Stimulated activated CD4-positive, alpha-beta T cell treated with anti-CD3 and anti-CD28 coated beads, Interleukin-4, amount 100 ng/mL, for 24 hours (primary cell): ENCODE measurements at places on chromosomes 4 and X.

- no peak for DNase-seq
Observed at GRCh38 chr4:73777612-73778011, 37.2 kb downstream of the CXCL8 start.

DNA sequence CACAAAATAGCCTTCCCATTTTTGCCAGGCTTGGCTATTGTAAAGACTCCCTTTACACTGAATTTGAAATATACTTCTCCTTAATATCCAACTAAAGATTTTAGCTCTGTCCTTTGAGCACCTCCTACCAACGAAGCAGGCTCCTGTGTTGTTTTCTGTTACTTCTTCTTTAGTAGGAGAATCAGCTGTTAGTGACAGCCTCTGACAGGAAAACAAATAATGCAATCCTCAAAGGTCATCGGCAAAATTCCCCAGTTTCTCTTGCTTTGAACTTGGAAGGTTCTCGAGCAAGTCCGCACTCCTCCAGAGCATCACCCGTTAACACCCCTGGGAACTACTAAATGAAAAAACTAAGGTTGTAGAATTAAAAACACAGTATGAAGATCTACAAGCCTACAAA, 66.9 kb downstream of the MANBA start:
- no peak for DNase-seq

GRCh38 chr4:25795566-25796454, 67.0 kb downstream of the SEL1L3 start:
- DNase-seq = no peak

DNA sequence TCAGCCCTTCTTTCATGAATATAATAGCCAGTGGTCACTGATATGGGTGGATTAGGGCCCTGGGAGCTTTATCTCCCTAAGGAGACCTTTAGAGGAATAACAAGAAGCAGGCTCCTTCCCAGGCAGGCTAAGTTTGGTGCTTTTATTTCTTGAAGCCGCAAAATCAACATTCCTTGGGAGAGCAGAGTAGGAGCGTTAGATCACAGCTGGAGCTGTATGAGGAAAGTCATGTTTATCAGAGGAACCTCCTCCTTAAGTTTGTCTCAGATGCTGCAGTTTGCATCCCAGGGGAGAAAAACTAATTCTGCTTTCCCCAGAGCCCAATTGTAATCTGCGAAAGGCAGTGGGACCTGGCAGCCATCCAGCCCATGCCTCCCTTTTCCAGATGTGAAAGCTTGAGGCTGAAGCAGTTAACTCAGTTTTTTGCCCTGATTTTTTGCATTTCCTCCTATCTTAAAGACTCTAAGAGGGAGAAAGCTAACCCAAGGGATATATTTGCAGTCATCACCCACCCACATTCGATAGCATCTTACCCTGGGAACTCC, 186.0 kb upstream of the FRMPD4 start:
- DNase-seq = no peak

DNA sequence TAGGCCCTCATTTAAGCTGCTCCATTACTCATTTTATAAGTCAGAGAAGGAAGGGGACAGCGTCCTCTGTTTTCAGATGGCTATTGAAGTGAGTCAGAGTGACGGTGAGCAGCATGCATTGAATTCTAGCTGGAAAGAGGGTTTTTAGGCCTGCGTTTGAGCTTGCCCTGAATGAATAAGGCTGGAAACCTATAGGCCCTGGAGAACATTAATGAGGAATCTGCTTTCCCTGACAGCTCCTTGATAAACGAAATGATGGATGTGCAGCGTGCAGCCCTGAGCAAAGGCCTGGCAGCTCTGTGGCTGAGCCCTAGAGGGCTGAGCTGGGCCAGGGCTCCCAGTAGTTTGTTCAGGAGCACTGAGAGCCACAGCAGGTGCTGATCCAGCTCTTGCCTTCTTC, 33.4 kb downstream of the TBL1X start:
- DNase-seq = no peak

GRCh38 chr4:46852800-46853199, 56.2 kb downstream of the COX7B2 start:
- no peak for DNase-seq

- DNase-seq = no peak
Observed at GRCh38 chr4:26342328-26343037, 21.7 kb downstream of the RBPJ start.

DNA sequence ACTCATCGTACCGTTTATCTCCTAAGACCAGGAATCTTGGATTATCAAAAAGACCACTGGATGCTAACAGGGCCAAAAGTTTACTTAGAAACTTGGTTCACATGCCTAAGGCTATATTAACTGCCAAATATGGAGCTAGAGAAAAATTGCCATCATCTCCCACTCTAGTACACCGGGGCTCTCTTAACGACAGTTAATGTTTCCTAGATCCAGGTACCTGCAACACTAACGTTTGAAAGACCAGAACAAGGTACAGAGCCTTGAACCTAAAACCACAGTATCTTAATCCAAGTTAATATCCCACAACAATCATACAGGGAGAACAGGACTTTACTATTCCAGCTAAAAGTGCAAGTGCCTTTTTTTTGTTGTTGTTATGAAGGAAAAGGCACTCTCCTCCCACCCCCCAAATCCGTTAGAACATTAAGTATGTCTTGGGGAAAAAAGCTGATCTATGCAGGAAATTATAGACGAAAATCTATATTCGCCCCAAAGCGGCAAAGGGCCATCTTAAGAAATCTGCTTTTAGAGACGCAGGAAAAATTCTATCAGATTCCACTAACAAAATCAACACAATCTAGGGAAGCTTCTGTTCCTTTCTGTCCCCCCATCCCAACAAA, 1.3 kb downstream of the G3BP2 start:
- no peak for DNase-seq

GRCh38 chr4:142846729-142847596, 862 bp upstream of the INPP4B start:
- DNase-seq = peak; percentile 80

DNA sequence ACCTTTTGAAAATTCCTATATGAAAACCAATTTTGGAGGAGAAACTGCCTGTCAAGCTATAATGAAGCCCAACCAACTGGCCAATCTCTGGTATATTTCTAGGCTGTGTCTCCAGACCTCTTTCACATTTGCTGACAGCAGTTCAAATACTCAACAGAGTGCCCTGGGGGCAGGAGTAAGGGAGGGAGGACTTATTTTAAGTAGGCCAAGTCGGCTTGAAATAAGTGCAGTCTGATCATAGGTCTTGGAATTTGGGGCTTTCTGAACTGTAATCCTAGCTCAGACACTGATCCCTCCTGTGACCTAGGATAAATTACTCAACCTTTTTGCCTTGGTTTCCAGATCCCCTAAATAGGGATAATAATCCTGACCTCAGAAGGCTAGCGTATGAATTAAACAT, 59.4 kb upstream of the SLC7A11 start:
- no peak for DNase-seq

DNA sequence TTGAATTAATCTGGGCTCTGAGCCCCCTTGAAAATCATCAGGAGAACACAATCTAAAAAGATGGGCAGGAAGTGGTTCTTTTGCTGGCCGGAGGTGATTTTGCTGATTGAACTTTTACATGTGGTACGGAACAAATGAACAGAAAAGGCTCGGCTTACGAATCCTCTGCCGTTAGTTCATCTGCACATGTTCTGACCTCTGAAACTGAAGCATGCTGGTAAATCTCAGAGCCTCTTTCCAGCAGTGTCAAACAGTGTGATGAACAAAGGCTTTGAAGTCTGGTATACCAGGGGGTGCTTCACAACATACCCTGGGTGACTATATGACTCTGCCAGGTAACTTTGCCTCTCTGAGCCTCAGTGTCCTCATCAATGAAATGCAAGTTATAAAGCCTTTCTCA, 194.2 kb upstream of the C1QTNF7 start:
- DNase-seq = peak; percentile 7

GRCh38 chrX:150405576-150405975, 42.5 kb downstream of the MAMLD1 start:
- DNase-seq = no peak

DNA sequence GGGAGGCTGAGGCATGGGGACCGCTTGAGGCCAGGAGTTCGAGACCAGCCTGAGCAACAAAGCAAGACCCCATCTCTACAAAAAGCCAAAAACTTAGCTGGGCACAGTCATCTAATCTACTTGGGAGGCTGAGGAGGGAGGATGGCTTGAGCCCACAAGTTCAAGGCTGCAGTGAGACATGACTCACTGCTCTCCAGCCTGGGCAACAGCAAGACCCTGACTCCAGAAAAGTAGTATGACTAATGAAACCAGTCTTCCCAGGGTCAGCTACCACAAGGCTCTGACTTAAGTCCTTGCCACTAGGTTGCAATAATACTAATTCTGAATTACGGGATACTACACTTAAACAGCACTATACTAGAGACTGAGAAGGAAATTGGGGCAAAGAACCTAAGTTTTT, 33.1 kb downstream of the ERVMER34-1 start:
- no peak for DNase-seq

- DNase-seq = no peak
Observed at GRCh38 chr4:63458010-63458409, 951.2 kb downstream of the TECRL start.

DNA sequence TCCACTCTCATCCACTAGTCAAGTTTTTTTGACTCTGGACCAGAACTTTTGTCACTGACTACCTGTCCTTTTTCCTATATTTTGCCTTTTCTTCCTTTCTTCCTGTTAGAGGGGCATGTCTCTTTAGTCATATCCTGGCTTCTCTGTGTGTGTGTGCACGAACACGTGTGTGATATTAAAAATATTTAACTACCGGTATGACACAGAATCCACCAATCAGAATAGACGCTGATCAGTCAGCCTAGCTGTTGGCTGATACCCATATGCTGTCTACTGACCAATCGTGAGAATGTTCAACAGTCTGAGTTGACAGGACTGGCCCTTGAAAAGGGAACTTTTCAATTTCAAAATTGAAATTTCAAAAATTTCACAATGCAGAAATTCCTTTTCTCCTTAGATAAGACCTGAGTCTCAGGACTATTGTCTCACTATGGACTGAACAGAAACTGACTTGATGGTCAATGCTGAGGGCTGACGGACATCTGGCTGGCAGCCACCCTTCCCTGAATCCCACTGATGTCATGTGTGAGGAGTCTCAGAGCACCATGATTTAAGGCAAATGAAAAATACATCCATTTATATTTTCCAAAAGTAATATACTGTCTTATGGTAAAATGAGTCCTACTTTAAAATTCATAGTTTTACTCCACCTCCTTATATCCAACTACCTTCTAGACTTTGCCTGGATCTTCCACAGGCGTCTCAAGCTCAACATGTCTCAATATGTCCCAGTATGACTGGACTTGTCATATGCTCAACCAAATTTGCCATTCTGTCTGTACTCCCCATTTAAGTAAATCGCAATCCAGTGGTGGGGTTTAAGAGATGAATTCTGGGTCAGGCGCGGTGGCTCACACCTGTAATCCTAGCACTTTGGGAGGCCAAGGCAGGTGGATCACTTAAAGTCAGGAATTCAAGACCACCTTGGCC, 78.0 kb downstream of the CHRNA9 start:
- no peak for DNase-seq

- no peak for DNase-seq
Observed at GRCh38 chrX:152886716-152887115, 11.2 kb upstream of the ZNF185 start.

- DNase-seq = peak; percentile 52
Observed at GRCh38 chr4:2787230-2788100, 5.4 kb upstream of the SH3BP2 start.

DNA sequence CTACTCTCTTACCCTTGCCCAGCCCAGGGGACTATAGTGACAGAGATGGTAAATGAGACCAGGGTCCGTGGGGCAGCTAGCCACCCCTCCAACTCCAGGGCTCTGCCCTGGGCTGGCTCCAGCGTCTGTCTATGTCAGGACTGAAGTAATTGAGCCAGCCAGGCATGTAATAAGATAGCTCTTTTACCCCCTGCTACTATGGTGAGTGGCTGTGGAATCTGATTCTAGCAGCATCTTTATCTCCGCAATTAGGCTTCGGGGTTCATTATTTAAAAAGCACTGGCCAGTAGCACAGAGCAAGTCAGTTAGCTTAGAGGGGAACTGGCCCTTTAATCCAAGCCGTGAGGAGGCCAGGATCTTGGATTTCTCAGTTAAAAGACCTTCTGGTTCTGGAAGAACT, 123.3 kb upstream of the RAI2 start:
- DNase-seq = no peak

- DNase-seq = no peak
Observed at GRCh38 chr4:169902658-169903345, 123.4 kb downstream of the MFAP3L start.

- DNase-seq = no peak
Observed at GRCh38 chrX:42135583-42136228, 212.4 kb upstream of the CASK start.

- no peak for DNase-seq
Observed at GRCh38 chr4:106647451-106647850, 278.9 kb upstream of the GIMD1 start.

DNA sequence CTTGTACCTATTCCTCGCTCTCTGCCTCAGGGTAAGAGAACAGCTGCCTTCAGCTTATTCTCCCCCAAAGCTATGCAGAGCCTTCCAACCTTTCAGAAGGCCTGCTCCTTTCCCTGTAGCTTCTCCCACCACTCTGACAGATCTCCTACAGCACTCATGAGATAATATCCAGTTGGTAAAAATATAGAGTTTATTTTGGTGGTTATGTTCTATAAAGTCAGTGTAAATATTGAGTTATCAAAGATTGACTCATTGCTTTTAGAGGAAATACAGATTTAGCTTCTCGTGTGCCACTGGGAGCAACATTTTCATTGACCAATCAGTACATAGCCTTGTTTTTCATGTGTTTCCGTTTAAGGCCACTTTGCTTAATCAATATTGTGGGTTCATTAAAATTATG, 216.2 kb upstream of the TECRL start:
- no peak for DNase-seq

GRCh38 chr4:32985256-32985655, 2265.1 kb downstream of the PCDH7 start:
- DNase-seq = no peak

- peak; percentile 11 for DNase-seq
Observed at GRCh38 chr4:75698162-75698962, 25.2 kb upstream of the G3BP2 start.

GRCh38 chr4:125313497-125313896, 1.3 kb upstream of the FAT4 start:
- DNase-seq = peak; percentile 20

DNA sequence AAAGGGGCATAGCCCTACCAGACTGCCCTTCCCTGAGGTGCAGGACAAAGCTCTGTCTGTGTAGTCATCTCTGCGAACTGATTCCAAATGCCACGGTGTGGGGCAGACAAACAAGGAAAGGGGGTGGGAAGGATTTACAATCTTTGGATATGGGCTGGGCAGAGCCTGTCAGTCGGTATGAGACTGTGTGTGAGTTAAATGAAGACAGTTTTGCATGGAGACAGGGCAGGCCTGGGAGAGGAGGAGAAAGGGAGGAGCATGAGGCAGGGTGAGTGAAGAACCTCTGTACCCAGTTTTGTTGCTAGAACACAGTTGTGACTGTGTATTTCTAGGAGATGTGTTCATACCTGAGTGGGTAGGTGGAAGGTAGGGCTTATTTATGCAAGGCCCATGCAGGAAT, 59.4 kb upstream of the MSN start:
- DNase-seq = no peak

DNA sequence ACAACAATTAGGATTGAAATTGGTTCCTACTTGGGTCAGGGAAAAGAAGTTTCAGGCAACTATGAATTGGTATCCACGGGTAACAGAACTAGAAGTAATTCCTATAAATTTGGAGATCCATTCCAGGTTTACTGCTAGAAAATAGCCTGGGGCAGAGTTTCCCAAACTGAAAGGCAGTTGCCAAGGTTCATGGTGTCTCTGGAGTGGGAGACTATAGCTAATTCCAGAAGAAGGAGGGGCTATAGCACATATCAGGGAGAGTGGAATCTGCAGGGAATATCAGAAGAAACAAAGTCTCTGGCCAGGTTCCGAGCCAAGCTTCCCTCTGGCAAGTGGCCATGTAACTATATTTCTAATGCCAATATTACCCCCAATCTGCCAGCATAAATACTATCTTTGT, 166.3 kb downstream of the GALNTL6 start:
- DNase-seq = no peak
